SIG-M5 (cell line): ENCODE measurements at places on chromosomes 13 and 19.

DNA sequence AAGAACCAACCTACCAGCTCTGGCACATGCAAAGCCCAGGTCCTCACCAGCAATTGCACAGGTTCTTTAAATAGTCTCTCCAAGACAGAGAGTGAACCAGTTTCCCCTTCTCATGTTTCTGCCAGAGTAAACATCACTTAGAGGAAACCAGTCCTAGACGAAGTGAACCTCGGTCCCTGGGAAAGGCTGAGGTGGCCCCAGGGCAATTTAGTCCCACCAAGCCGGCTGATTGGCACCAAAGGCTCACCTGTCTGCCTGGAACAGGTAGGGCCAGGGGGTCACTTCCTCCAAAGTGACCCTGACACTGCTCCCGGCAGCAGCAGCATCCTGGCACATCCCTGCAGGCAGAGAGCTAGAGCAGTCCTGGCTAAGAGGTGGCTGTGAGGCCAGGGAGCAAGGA is 122.9 kb upstream of the ZNF507 start:
- DNase-seq, result no peak

GRCh38 chr19:58562122-58563033 is 4.0 kb upstream of the UBE2M start:
- no peak for DNase-seq

GRCh38 chr13:28564030-28564429 is 69.1 kb upstream of the FLT1 start:
- DNase-seq, result no peak

- DNase-seq, result no peak
These were observed 451.7 kb downstream of the PCDH9 start for GRCh38 chr13:66778461-66778860.

- DNase-seq, result no peak
These were observed 17.3 kb downstream of the LCP1 start for GRCh38 chr13:46164661-46165060.

- DNase-seq, result no peak
These were observed 15.3 kb downstream of the RFXAP start for GRCh38 chr13:36834299-36834698.

GRCh38 chr19:55447421-55448174 is 4.5 kb upstream of the SHISA7 start:
- no peak for DNase-seq
